ENCODE measurements at places on chromosomes 11 and 22. TPM values are rescaled to one million over a fixed set of nuclear protein-coding genes. Genes with fewer than 3 reads are reported as not detected.

Gene RFPL2
- not detected for total RNA-seq

Gene SERPING1
- 343 TPM for total RNA-seq

Gene FBLN1
- total RNA-seq = 52.3 TPM

Gene RAG2
- 0.79 TPM for total RNA-seq

DNA sequence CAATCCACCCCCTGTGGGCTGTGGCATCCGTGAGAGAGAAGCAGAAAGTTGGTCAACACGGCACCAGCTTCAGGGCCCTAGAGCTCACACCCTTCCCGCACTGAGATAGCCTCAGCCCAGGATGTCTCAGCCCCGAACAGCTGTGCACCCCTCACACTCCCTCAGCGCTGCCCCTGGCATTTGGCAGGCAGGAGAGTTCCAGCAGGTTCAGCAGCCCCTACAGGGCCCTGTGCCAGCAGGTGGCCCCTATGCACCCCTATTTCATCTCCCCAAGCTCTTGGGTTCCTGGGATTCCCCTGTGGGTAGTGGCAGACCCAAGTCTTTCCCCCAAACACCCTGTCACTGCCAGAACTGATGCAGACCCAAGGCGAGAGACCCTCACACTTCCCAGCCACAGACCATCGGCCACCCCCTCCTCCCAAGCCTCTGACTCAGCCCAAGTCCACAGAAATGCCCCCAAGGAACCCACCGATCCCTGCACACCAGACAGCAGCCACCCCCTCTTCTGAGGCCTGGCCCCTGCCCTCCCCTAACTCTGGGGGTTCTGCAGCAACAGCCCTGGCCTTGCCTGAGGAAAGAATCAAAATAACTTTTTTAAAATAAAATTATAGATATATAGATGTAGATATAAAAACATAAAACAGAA, 183.6 kb downstream of the IGLL1 start:
- no peaks in the 10 kb centered on the region for H3K4me1 ChIP-seq
- no peaks in the 10 kb centered on the region for H3K36me3 ChIP-seq
- no peaks in the 10 kb centered on the region for H3K27me3 ChIP-seq
- no peak overlapping the region for H3K27ac ChIP-seq
- no peak for DNase-seq

DNA sequence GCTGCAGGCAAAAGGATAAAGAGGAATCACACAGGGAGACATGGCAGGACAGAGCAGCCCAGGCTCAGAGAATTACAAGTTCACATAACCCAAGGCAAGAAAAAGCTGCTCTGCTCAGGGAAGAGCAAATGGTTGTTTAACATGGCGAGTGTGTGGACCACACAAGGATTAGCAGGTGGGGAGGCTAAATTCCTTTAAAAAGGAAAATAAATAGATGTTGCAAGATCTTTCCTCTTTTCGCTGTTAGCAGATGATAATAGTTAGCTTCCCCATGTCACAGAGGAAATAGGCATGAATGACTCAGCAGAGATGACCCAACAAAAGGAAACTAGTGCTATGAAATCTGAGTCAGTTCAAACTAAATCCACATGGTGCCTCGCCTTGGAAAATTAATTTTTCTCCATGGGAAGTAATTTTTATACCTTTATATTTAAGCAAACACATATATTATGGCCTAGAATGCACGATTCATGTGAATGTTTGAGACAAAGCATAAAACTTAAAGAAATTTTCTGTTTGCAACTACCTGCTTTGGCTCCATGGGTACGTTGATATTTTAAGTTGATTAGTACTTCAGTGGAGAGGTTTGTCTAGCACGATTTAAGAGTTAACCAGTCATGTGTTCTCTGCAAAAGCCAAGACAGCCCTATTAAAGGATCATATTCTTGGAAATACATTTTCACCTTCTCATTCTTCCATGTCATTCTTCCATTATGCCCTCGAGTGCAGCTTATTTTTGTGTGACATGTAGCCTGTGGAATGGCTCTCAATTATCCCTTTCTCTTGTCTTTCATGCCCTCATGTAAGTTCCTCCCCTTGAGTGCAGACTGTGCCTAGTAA, 38.5 kb upstream of the FJX1 start:
- no peaks in the 10 kb centered on the region for H3K36me3 ChIP-seq
- H3K27ac ChIP-seq = no peak overlapping the region
- no peak for DNase-seq
- no peak overlapping the region for H3K4me3 ChIP-seq
- no peaks in the 10 kb centered on the region for H3K4me1 ChIP-seq

GRCh38 chr22:28630177-28630574, 49.5 kb downstream of the TTC28 start:
- DNase-seq = peak; percentile 56
- H3K36me3 ChIP-seq = no peaks in the 10 kb centered on the region
- peaks cover 9% of the 10 kb centered on the region for H3K4me1 ChIP-seq
- no peaks in the 10 kb centered on the region for H3K27me3 ChIP-seq

GRCh38 chr11:65377036-65377435, 5.4 kb downstream of the SLC25A45 start:
- no peak overlapping the region for H3K27ac ChIP-seq
- H3K27me3 ChIP-seq = no peaks in the 10 kb centered on the region
- no peak overlapping the region for H3K4me3 ChIP-seq
- DNase-seq = peak; percentile 56
- no peaks in the 10 kb centered on the region for H3K36me3 ChIP-seq

DNA sequence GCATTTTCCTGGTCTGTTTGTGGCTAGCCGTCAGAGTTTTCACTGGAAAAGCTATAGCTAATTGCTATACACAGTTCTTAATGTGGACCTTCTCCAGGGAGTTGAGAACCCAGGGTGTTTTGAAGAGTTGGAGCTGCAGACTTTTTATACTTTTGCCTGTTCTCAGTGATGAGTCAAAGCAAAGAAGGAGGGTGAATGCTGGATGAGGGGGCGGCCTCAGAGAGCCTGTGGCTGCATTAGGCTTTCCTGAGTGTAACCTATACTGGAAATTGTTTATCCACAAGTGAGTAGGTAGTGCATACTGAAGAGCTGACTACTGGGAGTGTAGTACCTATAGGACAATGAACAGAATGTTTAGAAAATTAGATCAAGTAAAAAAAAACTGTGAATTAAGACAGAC, 79.7 kb upstream of the HORMAD2 start:
- peaks cover 12% of the 10 kb centered on the region for H3K4me1 ChIP-seq
- no peaks in the 10 kb centered on the region for H3K36me3 ChIP-seq

DNA sequence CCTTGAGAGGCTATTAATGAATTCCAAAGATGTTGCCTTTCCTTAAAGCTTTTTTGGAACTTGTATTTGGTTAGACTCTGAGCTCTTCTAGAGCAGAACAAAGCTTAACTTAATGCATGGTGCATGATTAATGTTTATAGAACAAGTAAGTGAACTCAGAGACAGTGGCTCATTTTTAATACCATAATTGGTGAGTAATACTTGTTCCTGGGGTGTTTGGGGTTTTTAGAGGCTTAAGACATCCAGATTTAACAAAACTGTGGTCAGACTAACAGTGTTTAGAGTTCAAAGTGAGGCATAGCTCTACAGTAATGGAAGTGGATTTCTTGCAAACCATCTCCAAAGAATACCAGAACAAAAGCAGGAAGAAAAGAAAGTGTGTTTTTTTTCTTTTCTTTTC, 73.7 kb upstream of the CTSC start:
- H3K36me3 ChIP-seq = no peaks in the 10 kb centered on the region
- no peak for DNase-seq
- no peak overlapping the region for H3K4me3 ChIP-seq
- no peaks in the 10 kb centered on the region for H3K4me1 ChIP-seq
- no peaks in the 10 kb centered on the region for H3K27me3 ChIP-seq
- no peak overlapping the region for H3K27ac ChIP-seq

GRCh38 chr22:30267382-30268302, 991 bp upstream of the OSM start:
- no peak overlapping the region for H3K4me3 ChIP-seq
- DNase-seq = no peak
- peaks cover 6% of the 10 kb centered on the region for H3K4me1 ChIP-seq
- no peaks in the 10 kb centered on the region for H3K27me3 ChIP-seq

DNA sequence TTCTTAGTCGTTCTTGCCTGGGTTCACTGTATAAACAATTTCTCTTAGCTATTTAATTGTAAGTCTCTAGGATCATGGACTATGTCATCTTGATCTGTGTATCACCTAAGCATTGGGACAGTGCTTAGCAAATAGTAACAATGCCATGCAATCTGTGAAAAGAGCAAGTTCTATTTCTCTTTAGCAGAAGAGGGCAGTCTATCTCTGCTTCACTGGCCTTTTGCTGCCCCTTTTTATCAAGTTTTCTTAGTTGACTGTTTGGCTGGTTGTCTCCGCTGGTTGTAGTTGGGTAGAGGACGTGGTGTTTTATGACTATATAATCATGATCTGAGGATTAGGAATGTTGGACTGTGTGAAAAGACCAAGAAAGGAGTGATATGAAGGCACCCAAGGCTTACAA, 315.0 kb downstream of the JRKL start:
- H3K36me3 ChIP-seq = no peaks in the 10 kb centered on the region
- H3K4me1 ChIP-seq = no peaks in the 10 kb centered on the region
- DNase-seq = no peak
- no peaks in the 10 kb centered on the region for H3K27me3 ChIP-seq

- H3K27ac ChIP-seq = no peak overlapping the region
- H3K36me3 ChIP-seq = no peaks in the 10 kb centered on the region
- no peak overlapping the region for H3K4me3 ChIP-seq
- no peaks in the 10 kb centered on the region for H3K27me3 ChIP-seq
- DNase-seq = no peak
Observed at GRCh38 chr11:1126491-1126926, 31.2 kb upstream of the MUC5AC start.

- no peak for DNase-seq
- peak overlapping the region; percentile 69 for H3K4me3 ChIP-seq
- no peaks in the 10 kb centered on the region for H3K27me3 ChIP-seq
- H3K4me1 ChIP-seq = peaks cover 33% of the 10 kb centered on the region
Observed at GRCh38 chr11:110094298-110095285, 1.4 kb downstream of the ZC3H12C start.

- no peak overlapping the region for H3K4me3 ChIP-seq
- no peak for DNase-seq
- no peaks in the 10 kb centered on the region for H3K36me3 ChIP-seq
- no peak overlapping the region for H3K27ac ChIP-seq
- H3K27me3 ChIP-seq = no peaks in the 10 kb centered on the region
Observed at GRCh38 chr22:47369431-47370015, 607.1 kb downstream of the TBC1D22A start.

Measured in thyroid gland (tissue), 4 donors.